Mesendoderm (in vitro differentiated cells): ENCODE measurements at places on chromosomes 2 and 18.

DNA sequence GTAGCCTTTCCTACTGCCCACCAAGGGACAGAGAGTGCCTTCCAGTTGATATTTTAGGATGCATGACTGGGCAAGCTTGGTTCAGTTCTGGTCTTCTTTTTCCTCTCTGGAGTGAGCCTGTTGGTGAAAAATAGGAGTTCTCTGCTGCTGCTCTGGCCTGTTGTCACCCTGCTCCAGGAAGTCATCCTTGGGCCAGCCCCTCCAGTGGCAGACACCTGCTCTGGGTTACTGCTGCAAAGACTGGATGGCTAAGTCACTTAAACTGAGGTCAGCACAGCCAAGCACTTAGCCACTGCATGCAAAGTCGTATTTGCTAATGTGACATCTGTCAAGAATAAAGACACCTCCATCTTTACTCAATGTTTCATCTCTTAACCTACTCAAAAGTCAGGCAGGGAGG lies 219.6 kb upstream of the ID2 start:
- H3K4me3 ChIP-seq, result no peak overlapping the region
- no peak for DNase-seq
- H3K27me3 ChIP-seq, result no peaks in the 10 kb centered on the region
- H3K4me1 ChIP-seq, result no peaks in the 10 kb centered on the region

DNA sequence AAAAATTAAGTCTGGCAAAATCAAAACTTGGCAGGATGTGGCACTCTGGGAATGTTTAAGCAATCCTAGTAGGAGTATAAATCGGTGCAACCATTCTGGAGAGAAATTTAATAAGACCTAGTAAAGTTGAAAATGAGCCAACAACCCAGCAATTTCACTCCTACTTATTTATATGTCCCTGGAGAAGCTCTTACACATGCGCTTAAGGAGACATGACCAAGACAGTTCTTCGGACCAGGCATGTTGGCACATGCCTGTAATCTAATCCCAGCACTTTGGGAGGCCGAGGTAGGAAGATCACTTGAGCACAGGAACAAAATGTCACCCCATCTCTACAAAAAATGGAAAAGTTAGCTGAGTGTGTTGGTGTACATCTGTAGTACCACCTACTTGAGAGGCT lies 374.6 kb upstream of the LYPD1 start:
- DNase-seq, result no peak
- no peaks in the 10 kb centered on the region for H3K27me3 ChIP-seq
- no peak overlapping the region for H3K4me3 ChIP-seq

DNA sequence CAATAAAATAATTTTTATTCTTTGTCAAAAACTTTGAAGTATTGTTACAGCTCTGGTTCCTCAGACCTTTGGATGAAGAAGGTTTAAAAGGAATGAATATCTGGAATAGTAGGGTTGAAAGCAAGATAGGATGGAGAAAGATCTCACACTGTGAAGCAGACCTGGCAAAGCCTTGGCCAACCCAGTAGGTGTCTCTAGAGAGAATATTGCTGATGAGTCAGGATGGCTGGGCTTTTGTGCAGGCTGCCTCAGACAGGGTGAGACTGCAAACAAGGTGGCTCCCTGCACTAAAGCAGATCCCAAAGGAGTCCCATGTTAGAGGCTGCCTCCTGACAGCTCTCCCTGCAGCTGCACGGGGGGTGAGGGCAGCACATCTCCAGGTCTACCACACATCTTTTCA lies 226.0 kb upstream of the ITGA4 start:
- no peaks in the 10 kb centered on the region for H3K36me3 ChIP-seq
- peak; percentile 29 for DNase-seq
- no peaks in the 10 kb centered on the region for H3K27me3 ChIP-seq
- H3K27ac ChIP-seq, result no peak overlapping the region
- no peak overlapping the region for H3K4me3 ChIP-seq
- H3K4me1 ChIP-seq, result no peaks in the 10 kb centered on the region

- H3K4me1 ChIP-seq, result no peaks in the 10 kb centered on the region
- no peak overlapping the region for H3K4me3 ChIP-seq
- no peak overlapping the region for H3K27ac ChIP-seq
- H3K27me3 ChIP-seq, result peaks cover 15% of the 10 kb centered on the region
Observed at GRCh38 chr18:79785831-79786230, 11.9 kb upstream of the KCNG2 start.

- H3K27me3 ChIP-seq, result no peaks in the 10 kb centered on the region
- H3K27ac ChIP-seq, result no peak overlapping the region
- H3K36me3 ChIP-seq, result no peaks in the 10 kb centered on the region
- H3K4me3 ChIP-seq, result no peak overlapping the region
Observed at GRCh38 chr2:167177196-167177595, 288.9 kb downstream of the XIRP2 start.

DNA sequence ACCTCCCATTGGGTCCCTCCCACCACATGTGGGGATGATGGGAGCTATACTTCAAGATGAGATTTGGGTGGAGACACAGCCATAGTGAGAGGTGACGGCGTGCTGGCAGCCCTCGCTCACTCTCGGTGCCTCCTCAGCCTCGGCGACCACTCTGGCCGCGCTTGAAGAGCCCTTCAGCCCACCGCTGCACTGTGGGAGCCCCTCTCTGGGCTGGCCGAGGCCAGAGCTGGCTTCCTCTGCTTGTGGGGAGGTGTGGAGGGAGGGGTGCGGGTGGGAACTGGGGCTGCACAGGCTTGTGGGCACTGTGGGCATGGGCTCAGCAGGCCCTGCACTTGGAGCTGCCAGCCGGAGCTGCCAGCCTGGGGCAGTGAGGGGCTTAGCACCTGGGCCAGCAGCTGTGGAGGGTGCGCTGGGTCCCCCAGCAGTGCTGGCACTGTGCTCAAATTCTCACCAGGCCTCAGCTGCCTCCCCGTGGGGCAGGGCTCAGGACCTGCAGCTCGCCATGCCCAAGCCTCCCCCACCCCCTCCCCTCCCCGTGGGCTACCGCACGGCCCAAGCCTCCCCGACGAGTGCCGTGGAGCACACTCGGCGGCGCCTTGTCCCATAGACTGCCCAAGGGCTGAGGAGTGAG lies 73.0 kb downstream of the SERPINB8 start:
- H3K36me3 ChIP-seq, result no peaks in the 10 kb centered on the region
- H3K4me1 ChIP-seq, result no peaks in the 10 kb centered on the region
- H3K4me3 ChIP-seq, result no peak overlapping the region
- DNase-seq, result no peak
- H3K27me3 ChIP-seq, result no peaks in the 10 kb centered on the region
